Activated CD8-positive, alpha-beta memory T cell treated with anti-CD3 and anti-CD28 coated beads for 48 hours (primary cell): ENCODE measurements at places on chromosomes 6 and 20.
A peak's percentile ranks its signal among the peaks of the same experiment; 100 is the strongest.

DNA sequence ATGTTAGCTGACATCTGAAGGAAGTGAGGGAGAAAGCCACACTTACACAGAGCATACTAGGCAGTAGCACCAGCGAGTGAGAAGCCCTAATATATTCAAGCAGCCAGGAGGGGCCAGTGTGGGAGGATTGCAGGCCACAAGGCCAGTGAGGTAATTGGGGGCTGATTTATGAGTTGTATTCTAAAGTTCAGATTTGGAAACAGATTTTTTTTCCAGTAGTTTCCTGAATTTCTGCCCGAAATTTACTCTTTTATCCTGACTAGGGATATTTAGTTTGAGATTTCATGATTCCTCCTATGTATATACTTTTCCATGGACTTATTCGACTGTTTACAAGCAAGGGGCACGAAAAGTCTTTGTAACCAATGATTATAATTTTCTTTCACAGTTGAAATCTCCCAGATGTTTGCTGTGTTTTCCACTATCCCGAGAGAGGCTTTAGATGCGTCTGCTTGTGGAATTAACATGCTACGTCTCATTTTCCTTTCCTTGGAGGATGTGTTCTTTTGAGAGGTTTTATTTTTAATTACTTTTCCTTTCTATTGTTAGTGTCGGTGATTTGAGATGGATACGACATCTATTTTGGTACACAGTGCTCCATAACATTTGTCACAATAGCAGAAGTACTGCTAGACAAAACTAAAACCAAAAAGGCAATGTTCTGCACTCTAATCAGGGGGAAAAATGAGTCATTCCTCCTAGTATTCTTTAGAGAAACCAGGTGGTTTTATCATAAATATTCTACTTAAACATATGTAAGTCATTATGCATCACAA, 356.3 kb upstream of the HSF2 start:
- no peak for DNase-seq

DNA sequence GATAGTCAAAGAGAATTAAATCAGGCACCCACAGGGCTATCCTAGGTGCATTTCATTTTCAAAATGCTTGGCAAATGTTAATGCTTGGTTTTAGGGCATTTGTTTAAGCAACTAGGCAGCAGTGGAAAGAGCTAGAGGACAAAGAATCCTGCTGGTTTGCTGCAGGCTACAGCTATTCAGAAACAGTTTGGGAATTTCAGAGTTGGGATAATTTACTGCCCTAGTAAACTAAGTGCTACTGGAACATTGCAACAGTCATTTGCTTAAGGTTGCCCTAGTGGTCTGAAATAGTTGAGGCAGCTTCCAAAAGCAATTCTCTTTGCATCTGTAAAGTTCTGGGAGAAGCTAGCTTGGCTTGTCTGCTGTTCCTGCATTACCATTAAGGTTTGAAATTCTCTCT, 312.7 kb downstream of the LAMA2 start:
- DNase-seq = no peak

DNA sequence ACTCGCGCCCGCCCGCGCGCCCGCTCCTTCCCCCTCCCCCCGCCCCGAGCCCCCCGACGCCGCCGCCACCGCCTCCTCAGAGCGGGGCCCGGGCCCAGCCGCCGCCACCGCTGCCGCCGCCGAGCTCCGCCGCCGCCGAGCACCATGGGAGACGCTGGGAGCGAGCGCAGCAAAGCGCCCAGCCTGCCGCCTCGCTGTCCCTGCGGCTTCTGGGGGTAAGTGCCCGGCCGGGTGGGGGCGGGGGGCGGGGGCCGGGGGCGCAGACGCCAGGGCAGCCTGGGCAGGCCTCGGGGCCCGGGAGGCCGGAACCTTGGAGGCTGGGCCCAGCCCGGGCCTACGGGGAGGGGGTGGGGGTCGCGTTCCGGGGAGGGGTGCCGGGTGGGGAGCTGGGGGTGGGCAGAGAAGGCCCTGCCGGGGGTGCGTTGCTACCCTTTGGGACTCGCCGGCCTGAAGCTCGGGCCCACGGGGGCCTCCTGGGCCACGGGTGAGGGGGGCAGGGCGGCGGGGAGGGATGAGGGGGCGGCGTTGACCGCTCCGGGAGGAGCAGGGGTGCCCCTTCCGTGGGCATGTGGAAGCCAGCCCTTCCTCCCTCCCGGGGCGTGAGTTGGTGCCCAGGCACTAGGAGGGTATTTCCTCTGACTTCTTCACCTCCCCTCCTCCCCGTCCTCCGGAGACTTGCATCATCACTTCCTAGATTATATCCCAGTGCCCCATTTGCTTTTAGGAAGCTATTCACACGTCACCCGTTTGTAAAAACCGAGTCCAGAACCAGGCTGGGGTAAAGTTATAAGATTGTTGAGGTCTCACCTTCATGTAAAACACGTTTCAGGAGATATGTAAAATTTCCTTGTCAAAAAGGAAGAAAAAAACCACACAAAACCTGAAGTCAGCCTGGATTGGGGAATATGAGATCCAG, 533 bp downstream of the ZFAND3 start:
- DNase-seq = peak; percentile 31

GRCh38 chr20:34546751-34547181, 11.8 kb upstream of the MAP1LC3A start:
- DNase-seq = no peak

DNA sequence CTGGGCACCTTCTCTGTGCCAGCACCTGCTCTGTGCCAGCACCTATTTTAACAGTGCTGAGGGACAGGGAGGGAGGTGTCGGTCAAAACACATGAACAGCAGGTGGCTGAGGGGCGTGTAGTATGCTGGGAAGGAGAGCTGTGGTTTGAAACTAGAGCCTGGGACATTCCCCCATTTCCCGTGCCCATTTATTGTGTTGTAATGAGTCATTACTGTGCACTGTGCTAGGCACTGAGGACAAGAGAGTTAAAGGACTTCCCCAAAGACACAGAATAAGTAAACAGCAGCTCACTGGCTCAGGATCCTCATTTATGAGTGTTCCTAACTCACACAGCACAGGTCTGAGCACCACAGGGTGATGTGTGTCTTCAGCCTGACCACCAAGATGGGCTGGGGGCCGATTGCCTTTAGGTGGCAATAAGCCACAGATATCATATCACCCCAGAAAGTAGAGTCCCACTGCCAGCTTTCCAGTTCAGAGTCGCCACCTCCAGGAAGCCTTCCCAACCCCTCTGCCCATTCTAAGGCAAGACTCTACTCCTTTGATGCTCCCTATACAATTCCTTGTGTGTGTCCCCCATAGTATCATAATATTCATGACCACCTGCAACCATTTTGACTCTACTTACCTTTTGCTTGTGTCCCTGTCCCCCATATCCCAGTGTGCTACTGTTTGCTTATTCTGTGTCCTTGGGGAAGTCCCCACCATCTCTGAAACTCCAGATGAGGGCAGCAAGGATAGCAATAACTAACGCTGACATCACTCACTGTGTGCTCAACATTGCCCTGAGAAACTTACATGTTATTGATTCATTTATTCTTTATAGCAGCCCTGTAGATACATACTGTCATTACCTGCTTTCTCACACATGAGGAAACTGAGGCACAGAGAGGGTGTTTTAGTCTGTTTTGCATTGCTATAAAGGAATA, 87.3 kb downstream of the TOX2 start:
- no peak for DNase-seq
